Activated CD8-positive, alpha-beta memory T cell treated with anti-CD3 and anti-CD28 coated beads, Interleukin-2, amount 50 U/mL, for 48 hours (primary cell): ENCODE measurements at places on chromosomes 4 and X.

DNA sequence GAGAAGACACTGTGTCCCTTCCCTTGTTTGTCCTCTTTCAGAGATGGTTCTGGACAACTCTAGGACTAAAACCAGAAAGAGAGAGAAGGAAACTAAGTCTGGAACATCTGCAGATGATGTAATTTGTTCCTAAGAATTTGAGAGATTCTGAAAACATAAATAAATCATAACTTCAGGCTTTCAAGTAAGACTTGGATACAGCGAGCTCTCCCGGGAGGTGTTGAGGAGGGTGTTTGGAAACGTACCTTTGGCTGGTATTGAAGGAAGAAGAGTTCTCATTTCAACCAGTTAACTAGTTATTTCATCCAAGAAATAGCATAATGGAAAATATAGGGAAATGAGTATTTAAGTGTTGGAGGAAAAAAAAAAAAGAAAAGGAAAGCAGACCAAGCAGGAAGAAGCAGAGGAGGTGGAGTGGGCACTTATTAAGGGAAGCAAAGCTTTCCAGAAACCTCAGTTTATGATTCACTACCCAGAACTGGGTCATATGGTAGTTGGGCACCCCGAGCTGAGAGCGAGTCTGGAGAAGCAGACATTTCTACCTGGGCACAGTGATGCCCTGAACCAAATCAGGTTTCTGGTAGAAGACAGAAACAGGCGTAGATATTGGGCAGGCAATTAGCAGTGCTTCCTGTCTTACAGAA lies 26.9 kb downstream of the CCNG2 start:
- no peak for DNase-seq

DNA sequence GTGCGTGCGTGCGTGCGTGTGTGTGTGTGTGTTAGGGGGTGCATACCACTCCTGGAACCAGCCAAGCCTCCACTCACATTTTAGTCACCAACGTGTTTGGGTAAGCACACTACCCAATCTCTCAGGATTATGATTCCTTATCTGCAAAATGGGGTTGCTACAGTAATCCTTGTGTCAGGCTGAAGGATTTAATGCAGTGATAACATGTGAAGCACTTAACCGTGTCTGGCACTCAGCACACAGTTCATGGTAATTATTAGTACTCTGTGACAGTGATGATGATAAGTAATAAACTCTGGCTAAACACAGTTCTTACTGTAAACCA lies 57.3 kb downstream of the CLDN22 start:
- no peak for DNase-seq

DNA sequence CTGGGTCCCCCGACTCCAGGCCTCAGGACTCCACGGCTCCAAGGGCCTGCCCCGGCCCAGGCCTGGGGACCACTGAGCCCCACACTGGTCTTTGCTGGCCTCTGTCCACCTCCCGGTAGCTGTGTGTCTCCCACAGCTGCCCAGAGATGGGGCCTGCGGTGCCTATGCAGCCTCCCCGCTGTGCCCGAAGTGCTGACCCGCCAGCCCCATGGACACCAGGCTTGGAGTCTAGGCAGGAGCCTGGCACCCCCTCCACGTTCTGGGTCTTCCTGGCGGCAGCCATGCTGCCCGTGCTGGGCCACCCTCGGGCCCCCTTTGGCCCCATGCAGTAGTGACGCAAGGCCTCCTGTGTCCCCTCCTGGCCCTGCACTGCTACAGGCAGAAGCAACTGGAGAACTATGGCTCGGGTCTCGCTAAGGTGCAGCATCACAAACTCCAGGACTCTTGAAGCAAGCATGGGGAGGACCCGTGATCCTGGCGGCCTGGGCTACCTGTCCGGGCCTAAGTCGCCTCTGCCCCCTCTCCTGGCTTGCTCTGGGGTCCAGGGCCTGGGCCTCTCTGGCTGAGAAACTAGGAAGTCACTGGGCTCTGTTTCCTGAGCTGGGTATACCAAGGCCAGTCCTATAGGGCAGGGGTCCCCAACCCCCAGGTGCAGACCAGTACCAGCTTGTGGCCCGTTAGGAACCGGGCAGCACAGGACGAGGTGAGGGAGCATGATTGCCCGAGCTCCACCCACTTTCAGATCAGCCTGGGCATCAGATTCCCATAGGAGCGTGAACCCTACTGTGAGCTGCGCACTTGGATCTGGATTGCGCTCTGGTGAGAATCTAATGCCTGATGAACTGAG lies 917 bp downstream of the MYL5 start:
- DNase-seq: peak; percentile 74

- DNase-seq: peak; percentile 53
Measured at GRCh38 chr4:72302981-72303704, 265.9 kb downstream of the ADAMTS3 start.

DNA sequence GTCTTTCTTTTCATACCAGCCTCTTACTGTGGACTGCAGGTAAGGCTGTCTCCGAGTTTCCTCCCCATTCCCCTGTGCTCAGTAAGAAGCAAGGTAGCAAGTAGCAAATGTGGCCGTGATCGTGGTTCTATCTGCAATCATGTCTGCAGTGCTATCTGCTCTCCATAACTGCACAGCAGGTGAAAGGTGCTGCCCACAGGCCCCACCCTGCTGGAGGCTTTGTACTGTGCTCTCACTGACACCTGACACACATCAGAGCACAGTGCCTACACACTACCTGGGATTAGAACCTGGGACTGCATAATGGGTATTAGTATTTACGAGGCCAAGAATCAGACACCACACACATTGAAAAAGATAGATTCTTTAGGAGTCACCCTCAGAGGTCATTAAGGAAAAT lies 15.3 kb downstream of the PGRMC1 start:
- DNase-seq: no peak

GRCh38 chrX:19544693-19545305 lies 29.5 kb upstream of the MAP3K15 start:
- no peak for DNase-seq

DNA sequence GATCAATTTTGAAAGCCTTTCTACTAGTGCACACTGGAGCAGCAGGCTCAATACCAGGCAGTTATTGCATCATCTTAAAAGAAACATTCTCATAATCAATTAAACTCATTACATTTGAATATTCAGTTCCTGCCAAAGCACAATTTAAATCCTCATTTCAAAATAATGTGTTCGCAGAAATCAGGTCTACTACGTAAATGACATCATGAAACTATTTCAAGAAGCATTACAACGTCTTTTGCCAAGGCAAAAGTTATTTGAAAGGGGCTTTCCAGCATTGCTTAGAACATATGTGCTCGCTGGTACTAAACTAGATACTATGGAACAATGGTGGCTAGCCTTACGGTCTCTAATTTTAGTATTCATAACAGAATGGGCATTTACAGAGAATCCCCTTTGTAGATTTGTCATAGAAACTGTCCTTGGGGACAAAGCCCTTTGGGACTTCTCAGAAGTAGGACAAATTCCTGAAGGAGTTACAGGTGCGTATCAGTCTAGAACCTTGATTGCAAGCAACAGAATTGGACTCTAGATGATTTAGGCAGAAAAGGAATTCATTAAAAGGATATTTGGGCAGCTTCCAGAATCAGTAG lies 27.6 kb upstream of the HUWE1 start:
- DNase-seq: no peak

DNA sequence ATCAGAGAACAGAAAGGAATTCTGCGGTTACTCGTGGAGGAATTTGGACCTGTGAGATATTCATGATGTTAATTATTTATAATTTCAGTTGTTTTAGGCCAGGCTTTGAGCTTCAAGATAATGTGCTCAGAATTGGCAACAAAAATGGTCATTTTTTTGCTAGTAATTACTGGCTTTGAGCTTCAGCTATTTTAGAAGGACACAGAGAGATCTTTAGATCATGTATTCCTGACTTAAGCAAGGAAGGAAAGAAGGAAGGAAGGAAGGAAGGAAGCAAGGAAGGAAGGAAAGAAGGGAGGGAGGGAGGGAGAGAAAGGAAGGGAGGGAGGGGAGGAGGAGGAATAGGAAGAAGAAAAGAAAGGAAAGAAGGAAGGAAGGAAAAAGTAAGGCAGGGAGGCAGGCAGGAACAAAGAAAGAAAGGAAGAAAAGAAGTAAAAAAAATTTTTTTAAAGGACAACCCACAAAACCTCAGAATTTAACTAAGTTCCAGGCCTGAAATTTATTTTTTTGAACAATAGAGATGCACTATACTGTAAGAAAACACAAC lies 277.9 kb upstream of the KLF3 start:
- no peak for DNase-seq

- DNase-seq: no peak
Measured at GRCh38 chrX:103688946-103689345, 2.4 kb upstream of the MORF4L2 start.

DNA sequence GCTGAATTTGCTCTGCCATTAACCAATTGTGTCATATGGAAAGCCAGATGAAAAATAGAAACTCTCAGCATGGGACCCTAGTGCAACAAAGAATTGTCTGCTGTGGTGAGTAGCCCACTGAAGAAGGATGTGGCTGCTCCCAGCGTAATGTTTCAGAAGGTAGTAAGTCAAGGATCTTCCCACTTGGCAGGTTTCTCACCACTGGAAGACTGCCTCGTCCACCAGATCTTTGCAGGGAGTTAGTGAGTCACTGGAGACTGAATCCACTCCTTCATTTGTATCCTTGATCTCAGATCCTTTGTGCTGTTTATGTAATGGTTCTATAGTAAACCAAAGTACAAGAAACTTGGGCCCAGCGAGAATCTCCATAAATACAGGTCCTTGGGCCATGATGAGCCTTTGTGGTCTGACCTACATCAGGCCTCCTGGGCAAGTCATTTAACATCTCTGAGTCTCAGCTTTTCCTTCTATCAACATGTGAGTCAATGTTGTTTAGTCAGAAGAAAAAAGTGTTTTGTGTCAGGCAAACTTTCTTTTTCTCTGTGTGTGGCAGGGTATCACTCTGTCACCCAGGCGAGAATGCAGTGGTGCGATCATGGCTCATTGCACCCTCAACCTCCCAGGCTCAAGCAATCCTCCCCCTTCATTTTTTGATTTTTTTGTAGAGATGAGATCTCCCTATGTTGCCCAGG lies 78.0 kb upstream of the CCDC160 start:
- DNase-seq: peak; percentile 51

- DNase-seq: no peak
Measured at GRCh38 chr4:8079916-8080753, 78.5 kb downstream of the ABLIM2 start.

GRCh38 chr4:116332508-116332907 lies 752.9 kb downstream of the TRAM1L1 start:
- no peak for DNase-seq

- DNase-seq: no peak
Measured at GRCh38 chr4:71254451-71255012, 84.3 kb upstream of the SLC4A4 start.

DNA sequence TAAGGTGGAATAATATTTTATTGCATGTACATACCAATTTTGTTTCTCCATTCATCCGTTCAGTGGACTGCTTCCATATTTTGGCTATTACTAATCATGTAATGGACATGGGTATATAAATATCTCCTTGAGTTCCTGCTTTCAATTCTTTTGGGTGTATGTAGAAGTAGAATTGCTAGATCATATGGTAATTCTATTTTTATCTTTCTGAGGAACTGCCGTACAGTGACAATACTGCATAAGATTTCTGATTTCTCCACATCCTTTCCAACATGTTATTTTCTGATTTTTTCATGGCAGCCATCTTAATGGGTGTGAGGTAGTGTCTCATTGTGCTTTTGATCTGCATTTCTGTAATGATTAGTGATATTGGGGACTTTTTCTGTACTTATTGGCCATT lies 19.2 kb downstream of the ALPK1 start:
- no peak for DNase-seq

- DNase-seq: no peak
Measured at GRCh38 chr4:76947369-76947768, 2.2 kb upstream of the SEPTIN11 start.

DNA sequence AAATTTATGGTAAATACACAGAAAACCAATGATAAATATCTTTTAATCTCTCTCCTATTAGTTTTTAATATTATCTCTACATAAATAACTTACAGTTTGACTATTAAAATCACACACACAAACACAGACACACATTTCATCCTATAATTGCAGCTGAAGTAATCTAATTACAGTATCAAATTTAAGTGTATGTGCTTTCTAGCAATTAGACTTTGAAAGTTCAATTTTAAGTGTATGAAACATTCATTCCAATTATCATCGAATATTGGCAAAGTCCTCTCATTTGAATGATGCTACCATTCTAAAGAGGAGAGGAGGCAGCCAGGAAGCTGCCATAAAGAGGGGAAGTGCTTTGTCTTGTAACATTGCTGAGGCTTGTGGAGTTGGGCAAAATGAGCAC lies 221.2 kb upstream of the PABPC4L start:
- DNase-seq: no peak

DNA sequence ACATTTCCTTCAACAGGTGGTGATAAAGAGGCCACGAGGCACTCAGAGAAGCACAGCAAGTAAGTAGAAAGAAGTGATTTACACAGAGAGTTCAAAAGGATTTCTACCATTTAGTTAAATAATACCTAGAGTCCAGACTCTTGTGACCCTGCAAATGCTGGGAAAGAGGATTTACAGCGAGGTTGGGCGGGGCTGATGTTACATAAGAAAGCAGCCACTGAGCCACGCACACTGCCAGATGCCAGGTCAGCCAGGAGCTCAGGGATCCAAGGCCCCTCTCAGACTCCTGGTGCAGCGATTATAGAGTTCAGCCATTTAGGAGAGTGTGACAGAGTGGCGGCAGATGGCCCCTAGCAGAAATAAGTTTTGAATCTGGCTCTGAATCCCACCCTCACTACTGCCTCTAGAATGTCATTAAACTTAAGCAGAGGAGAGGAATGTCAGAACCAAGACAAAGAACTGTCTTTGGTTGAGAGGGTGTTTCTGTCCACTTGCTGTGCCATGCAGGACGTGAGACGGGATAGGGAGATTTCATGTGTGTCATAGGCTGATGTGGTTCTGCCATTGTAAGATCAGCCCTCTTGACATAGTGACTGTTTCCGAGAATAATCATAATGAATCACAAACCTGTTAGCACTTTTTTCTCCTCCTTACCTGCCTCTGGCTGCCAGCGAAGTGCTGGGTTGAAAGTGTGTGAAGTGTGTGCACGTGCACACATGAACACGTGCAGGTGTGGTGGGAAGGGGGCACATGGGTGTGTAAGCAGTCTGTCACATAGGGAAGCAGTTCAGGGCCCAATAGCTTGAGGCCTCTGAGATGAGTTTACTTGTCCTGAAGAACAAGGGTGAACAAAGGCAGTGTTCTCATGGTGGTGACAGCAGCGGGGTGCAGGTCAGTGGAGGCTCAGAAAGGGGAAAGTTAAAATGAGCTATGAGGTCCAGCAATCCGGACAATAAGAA lies 50.1 kb downstream of the MFAP3L start:
- no peak for DNase-seq

DNA sequence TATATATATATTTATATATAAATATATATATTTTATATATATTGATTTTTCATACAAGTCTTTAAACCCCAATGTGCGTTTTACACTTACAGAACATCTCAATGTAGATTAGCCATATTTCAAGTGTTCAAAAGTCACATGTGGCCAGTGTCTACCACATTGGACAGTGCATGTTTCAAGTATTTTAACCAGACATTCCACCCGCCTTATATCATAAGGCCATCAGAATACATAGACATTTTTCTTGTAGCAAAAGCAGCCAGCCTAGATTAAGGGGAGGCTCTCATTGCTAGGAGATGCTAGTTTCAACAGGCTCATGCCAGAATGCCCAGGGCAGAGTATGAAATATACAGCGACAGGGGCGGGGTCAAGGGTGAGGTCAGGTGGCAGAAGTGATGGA lies 202.0 kb downstream of the NR3C2 start:
- no peak for DNase-seq
